ENCODE measurements at places on chromosomes 5 and 9.

- no peak for DNase-seq
These were observed 597.1 kb downstream of the ACTL7B start for GRCh38 chr9:108258640-108259039.

GRCh38 chr9:131117121-131117761 lies 8.1 kb upstream of the NUP214 start:
- DNase-seq, result no peak

- DNase-seq, result no peak
These were observed 123.0 kb upstream of the CNTLN start for GRCh38 chr9:17011880-17012279.

- no peak for DNase-seq
These were observed 161.5 kb downstream of the HSD17B3 start for GRCh38 chr9:96140296-96141127.

DNA sequence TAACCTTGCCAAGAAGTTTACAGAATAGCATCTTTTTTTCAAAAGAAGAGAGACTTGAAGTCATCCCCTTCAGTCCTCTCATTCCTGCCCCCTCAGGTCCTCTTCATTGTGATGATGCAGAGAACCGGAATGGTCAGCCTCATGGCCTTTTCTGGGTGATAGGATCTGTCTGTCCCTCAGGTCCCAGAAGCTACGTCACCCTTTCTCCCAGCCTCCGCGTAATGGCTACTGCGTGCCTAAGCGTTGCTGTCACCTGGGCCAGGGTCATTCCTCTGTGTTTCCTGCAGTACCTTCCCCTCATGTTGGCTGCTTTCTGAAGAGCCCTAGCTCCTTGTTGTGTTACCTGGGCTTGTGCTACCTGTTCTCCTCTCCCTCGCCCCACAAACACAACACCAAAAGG lies 4.7 kb downstream of the PIK3R1 start:
- DNase-seq, result no peak

GRCh38 chr5:10582512-10582897 lies 18.6 kb downstream of the ANKRD33B start:
- no peak for DNase-seq

DNA sequence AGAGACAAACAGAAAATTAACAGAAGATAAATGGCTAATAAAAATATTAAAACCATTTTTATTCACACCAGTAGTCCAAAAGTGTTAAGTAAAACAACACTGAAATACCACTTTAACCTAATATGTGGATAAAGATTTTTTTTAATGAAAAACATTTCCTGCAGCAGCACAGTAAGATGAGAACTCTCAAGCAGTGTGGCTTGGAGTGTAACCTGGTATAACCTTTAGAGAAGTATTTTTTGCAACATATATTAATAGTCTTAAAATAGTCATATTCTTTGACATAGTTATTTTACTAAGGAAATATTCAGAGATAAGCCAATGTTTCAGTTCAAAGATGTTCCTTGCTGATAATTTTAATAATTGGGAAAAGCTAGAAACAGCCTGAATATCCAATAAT lies 644.4 kb downstream of the PDE4D start:
- DNase-seq, result no peak

GRCh38 chr5:15926586-15926985 lies 253.0 kb downstream of the MARCHF11 start:
- DNase-seq, result no peak

DNA sequence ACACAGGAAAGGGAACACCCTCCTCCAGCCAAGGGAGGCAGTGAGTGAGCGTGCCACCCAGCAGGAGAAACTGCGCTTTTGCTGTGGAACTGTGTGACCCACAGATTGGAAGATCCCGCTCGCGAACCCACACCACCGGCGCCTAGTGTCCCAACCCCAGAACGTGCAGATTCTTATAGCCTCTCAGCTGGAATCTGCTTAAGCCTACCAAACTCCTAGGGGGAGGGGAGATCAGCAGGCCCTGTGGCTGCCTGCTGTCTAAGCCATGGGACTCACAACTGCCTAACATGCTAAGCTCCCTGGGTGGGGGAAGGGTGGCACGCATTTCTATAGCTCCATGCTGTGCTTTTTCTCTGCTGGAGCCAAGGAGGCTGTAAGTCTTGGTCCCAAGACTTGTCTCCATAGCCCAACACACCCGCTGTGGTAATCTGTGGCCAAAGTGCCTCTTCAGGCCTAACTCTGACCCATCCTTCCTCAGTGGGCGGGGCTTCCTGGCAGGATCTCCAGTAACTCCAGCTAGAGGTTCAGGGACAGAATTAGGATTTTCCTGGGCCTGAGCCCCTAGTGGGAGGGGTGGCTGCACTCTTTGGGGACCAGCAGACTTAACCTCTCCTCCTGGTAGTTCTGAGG lies 485.0 kb downstream of the TAF11L14 start:
- no peak for DNase-seq

DNA sequence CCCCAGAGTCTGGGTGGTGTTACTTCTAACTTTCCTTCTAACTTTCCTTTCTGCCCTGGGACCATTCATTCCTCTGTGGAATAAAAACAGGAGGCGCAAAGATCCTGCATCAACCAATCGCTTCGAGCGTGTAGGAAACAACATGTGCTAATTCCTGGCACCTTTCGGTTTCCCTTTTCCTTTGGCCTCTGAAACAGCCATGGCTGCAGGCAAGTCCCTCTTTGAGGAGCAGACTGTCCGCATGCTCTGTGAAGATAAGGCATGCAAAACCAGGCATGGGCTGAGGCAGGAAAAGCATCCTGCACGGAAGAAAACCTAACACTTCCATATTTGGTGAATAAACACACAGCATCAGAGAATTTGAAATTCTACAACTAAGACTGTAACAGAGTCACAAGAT lies 128.3 kb downstream of the HSD17B3 start:
- no peak for DNase-seq

- no peak for DNase-seq
These were observed 128.8 kb downstream of the SLC24A2 start for GRCh38 chr9:19660019-19660418.

All from stimulated activated CD4-positive, alpha-beta T cell treated with anti-CD3 and anti-CD28 coated beads, Interleukin-1b, Interleukin-23, amount 100 ng/mL, for 1 hour (primary cell).